ENCODE measurements at places on chromosomes 2 and 18.

DNA sequence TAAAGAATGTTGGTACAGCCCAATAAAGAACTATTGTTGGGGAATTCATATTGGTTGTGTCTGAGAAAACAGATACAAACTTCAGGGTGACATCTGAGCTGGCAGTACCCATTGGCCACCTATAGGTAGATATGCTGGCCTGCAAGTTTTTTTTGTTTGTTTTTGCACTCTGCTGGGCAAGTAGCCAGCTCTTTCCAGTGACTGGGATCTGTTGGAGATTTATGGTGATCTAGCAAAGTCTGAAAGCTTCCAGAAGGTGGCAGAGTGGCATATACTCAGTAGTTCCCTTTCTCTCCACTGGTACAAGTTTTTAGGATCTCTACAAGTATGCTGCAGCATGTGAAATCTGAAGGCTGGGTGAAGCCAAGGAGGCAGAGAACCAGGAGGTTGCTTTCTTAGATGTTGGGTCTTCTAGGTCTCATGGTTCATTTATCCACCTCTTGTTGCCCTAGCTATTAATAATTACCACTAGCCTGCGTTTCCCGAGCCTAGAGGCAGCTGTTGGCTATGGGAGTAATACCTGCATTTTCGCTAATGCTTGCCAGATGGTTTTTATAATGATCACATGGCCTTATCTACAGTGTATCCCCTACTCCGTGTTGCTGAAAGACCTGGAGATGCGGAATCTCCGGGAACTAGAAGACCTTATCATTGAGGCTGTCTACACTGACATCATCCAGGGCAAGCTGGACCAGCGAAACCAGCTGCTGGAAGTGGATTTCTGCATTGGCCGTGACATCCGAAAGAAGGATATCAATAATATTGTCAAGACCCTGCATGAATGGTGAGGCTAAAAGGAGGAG lies 9.5 kb downstream of the COPS7B start:
- DNase-seq = peak; percentile 87

DNA sequence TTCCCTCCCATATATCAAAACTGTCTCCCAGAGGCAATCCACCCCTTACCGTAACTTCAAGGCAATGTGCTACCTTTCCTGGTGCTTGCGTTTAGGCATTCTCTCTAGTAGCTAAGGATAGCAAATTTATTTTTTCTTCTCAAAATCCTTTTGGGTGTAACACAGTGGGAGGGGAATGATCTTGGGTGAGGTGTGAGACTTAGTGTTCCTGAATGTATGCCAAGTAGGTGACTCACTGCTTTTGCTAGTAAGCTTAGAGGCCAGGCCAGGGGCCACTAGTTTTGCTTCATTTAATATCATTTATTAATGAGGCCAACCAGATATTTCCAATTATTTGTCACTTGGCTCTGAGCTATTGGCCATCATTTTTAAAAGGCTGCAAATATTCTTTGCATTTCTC lies 135.5 kb downstream of the NAPG start:
- DNase-seq = peak; percentile 45

DNA sequence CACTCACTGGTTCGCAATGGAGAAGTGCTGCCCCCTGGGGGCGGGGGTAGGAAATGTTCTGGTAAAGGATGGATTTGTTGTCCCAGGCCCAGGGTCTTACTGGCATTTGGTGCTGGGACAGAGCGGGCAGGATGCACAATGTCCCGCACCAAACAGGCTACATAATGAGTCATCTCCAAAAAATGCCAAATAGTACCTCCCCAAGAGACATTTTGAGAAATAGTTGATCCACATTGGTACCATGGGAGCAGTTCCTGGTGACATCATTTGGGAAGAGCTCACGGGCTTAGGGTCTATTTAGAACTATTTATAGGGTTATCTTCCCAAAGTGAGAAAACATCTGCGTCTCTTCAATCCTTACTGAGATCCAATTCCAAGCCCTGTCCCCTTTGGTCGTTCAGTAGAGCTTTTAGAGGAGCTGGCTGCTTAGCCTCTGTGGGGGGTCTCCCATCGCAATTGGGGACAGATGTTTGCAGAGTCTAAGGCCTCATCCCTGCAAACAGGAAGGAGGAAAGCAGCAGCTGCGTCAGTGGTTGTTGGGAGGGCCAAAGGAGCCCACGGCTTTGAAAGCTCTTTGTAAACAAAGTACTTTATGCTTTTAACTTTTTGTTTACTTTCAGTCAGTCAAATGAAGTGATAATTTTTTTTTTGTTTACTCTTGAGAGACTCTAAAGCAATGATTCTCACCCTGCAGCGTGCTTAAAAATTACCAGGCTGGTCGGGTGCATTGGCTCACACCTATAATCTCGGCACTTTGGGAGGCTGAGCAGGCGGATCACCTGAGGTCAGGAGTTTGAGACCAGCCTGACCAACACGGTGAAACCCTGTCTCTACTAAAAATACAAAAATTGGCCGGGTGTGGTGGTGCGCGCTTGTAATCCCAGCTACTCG lies 49.3 kb downstream of the GREB1 start:
- DNase-seq = peak; percentile 61

DNA sequence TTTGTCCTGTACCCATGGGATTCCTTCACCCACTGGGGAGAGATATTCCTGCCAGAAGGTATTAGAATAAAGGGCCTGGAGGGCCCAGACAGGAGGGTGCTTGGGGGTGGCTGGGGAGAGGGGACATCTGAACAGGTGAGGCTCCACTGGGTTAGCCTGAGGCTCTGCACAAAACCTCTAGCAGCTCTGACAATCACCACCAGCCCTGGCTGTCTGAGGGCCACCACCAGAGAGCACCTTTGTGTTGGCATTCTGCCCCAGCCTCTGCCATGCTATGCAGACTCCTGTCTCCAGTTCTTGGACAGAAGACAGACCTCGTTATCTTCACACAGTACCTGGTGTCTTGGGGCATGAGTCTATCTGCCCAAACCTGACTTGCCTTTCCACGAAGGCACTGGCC lies 25.3 kb downstream of the SLC16A14 start:
- DNase-seq = no peak

DNA sequence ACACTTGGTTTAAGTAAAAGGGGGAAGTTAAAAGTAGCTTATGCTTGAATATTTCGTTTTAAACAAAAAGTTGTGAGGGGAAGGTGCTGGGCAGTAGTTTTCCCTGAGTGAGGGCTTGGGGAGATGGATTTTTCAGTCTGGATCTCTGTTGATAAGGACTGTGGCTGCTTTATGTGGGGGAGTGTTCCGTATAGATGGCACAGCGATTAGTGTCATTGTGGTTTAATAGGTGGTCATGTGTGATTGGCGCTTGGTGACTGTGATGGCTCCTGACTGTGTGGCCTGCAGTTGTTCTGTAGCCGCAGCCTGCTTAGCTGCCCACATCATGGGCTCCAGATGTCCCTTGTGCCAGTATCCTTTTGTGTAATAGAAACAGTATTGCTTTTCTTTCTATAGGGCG lies 156.2 kb downstream of the WDSUB1 start:
- no peak for DNase-seq

DNA sequence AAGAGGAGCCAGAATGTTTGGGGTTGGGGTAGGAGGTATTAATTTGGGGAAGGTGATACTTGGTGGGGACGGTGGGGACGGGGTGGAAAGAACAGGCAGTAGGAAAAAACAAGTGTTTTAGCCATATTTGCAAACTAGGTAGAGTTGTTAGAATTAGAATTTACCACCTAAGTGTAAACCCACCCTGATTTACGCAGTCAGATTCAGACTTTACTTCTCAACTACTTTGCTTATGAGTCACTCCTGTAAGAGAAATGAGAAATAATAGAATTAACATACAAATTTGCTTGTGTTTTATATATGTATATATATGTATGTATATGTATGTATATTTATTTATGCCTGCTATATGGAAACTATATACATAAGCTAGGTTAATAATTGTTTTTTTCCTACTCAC lies 1168.2 kb upstream of the ZEB2 start:
- no peak for DNase-seq

DNA sequence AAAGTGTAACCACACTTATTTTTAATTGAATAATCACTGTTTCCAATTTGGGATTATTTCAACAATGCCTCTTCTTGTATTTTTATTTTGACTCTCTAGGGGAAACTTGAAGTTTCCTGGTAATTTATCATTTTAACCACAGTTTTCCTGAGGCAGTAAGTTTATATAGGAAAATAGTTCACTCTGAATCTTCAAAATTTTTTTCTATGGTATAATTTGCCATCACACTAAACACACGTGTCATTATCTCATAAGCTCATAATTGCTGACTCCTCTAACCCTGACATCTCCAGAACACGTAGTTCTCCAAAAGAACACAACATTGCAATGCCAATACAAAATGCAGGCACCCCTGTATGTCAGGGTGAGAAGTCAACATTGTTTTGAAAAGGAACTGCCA lies 102.2 kb upstream of the FZD7 start:
- no peak for DNase-seq

GRCh38 chr18:49251451-49251850 lies 209.0 kb downstream of the DYM start:
- no peak for DNase-seq

DNA sequence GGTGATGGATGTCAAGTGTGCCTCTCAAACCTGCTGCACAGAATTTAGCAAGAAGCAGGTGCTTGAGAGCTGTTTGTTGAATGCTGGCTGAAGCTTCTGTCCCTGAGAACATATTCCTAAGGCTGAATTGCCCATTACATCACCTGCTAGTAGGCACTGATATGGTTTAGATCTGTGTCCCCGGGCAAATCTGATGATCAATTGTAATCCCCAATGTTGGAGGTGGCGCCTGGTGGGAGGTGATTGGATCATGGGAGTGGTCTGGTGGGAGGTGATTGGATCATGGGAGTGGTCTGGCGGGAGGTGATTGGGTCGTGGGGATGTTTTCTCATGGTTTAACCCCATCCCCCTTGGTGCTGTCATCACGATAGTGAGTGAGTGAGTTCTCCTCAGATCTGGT lies 128.0 kb downstream of the HRH4 start:
- DNase-seq = no peak

DNA sequence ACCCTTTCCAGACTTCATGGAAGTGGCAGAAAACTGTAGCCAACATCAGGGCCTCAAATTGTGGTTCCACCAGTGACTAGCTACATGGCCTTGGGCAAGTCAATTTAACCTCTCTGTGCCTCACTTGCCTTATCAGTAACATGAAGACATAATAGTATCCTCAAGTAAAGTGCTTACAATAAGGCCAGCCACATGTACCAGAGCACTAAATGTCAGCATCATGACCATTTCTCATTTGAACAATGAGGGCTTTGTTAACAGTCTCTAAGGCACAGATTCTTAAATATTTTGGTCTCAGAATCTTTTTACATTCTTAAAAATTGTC lies 5.8 kb upstream of the KCMF1 start:
- no peak for DNase-seq

GRCh38 chr2:226220511-226220910 lies 579.1 kb downstream of the IRS1 start:
- DNase-seq = no peak

- DNase-seq = peak; percentile 68
Observed at GRCh38 chr18:616380-616995, 19.7 kb downstream of the CLUL1 start.

DNA sequence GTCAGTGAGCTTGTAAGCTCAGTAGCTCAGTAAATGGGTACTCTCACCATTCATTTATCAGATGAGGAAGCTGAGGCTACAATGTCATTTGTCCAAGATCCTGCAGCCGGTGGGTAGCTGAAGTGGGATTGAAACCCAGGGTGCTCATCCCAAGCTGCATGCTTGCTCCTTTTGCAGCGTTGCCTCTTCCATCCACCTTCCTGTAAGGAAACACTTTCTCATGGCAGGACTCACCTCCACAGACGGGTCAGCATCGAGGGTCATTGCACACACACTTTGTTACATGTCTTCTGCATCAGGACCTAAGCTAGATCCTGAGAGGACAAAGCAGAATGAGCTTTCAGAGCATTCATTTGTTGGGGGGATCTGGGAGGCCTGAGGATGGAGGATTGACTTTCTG lies 60.7 kb downstream of the ACOXL start:
- no peak for DNase-seq

DNA sequence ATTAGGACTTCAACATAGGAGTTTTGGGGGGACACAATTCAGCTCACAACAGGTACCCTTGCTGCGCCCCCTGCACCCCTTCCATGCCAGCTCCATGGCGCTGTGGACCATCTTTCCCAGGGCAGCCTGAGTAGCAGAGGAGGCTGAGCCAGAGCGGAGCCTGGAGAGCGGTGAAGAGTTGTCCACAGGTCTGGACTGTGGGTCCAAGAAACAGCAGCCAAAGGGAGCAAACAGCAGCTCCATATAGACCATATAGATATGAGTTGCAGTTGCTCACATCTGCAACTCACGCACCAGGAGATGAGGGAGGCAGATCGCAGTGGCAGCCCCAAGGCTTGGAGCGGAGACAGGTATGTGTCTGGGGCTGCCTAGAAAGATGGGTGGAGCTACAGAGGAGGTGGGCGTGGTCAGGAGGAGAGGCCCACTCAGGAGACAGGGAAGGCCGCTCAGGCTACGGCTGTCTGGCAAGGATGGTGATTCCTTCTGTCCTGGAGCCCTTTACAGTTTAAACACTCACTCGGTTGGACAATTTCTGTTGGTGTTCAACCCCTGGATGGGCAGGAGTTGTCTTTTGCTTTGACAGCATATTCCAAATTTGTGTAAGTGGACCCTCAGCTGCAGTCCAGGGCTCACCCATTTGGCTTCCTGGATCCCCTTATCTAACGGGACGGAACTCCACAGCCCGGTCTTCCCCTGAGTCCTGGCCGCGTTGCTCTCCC lies 155.1 kb downstream of the LPIN1 start:
- no peak for DNase-seq

GRCh38 chr2:203804764-203805485 lies 62.6 kb upstream of the CTLA4 start:
- no peak for DNase-seq

- no peak for DNase-seq
Observed at GRCh38 chr2:100213595-100213994, 71.2 kb upstream of the AFF3 start.

DNA sequence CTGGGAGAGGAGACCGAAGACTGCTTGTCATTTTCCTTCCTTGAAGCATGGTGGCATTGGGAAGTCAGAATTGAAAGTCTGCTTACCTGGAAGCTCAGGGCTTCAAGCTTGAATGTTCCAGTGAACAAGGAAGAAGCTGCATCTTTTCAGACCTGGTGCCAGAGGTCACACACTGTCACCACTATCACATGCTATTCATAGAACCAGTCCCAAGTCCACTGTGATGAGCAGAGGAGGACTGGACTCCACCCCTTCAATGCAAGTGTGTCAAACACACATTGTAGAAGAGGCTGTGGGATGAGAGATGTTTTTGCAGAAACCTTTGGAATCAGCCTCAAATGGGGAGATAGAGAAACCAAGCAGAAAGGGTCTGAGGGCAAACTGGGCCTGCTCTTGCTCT lies 81.4 kb downstream of the LYPD1 start:
- no peak for DNase-seq

Data from RKO (cell line).